Stomach (tissue), 19 donors: ENCODE measurements at places on chromosomes 3 and 15. TPM values are rescaled to one million over a fixed set of nuclear protein-coding genes. Genes with fewer than 3 reads are reported as not detected.
A peak's percentile ranks its signal among the peaks of the same experiment; 100 is the strongest.

DNA sequence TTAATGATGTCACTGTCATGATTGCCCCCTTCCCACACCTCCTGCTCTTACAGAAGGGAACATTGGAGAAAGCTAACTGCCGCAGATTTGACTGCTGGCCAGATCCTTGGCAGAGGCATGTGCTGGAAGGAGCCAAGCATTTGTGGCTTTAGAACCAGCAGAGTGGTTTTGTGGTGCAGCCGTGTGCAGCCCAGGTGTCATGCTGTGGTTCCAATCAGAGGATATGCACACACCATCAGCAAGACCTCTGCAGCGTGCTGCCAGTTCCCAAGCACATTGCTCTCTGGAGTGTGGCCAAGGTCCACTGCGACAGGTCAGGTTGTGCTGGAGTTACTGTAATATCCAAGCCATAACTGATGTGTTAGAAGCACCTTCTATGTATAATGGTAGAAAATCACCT, 61.6 kb downstream of the OTOL1 start:
- DNase-seq, result no peak
- H3K36me3 ChIP-seq, result no peaks in the 10 kb centered on the region
- H3K27me3 ChIP-seq, result no peaks in the 10 kb centered on the region
- no peak overlapping the region for H3K27ac ChIP-seq

GRCh38 chr3:189714991-189715961, 84.1 kb downstream of the TP63 start:
- no peaks in the 10 kb centered on the region for H3K36me3 ChIP-seq
- H3K4me3 ChIP-seq, result no peak overlapping the region
- H3K27ac ChIP-seq, result no peak overlapping the region
- H3K4me1 ChIP-seq, result peaks cover 6% of the 10 kb centered on the region

DNA sequence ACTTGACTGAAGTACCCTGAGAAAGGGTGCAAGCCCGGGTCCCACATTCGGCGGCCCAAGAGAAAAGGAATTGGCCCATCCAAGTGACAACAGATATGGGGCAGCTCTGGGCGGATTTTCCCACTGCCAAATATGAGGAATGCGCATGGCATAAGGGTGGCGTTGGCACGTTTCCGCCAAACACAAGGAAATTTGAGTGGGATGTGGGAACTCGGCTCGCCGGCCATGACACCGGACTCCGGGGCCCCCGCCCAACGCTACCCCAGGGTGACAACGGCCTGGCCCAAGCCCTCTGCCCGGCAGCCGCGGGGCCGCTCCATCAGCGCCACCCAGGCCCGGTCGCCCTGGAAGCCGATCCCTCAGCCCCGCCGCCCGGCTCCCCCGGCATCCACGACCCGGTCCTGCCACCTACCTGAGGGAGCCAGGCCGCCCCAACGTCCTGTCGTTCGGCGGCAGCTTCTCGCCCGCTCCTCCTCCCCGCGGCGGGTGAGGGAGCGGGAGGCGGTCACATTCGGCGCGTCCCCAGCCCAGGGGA, 449 bp downstream of the RAF1 start:
- peak overlapping the region; percentile 96 for H3K27ac ChIP-seq
- H3K27me3 ChIP-seq, result no peaks in the 10 kb centered on the region
- no peaks in the 10 kb centered on the region for H3K36me3 ChIP-seq
- peak overlapping the region; percentile 79 for H3K4me3 ChIP-seq

DNA sequence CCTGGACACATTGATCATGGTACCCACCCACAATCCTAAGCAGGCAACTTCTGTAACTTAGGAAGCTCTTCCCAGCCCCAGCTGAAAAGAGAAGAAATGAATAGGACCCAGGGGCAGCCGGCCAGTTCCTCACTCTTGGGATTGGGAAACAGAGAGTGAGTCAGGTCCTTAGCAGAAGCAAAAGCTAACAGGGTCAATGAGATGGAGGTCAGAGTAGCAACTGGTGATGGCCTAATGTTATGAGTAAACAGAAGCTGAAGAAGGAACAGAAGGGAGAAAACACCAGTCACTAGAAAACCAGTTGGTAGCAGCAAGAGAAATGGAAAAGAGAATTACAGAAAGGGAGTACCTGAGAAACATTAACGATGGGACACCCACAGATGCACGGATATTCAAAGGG, 20.0 kb downstream of the RIOX2 start:
- peak; percentile 32 for DNase-seq
- no peak overlapping the region for H3K4me3 ChIP-seq
- peak overlapping the region; percentile 58 for H3K27ac ChIP-seq
- peaks cover 82% of the 10 kb centered on the region for H3K36me3 ChIP-seq
- H3K27me3 ChIP-seq, result no peaks in the 10 kb centered on the region

DNA sequence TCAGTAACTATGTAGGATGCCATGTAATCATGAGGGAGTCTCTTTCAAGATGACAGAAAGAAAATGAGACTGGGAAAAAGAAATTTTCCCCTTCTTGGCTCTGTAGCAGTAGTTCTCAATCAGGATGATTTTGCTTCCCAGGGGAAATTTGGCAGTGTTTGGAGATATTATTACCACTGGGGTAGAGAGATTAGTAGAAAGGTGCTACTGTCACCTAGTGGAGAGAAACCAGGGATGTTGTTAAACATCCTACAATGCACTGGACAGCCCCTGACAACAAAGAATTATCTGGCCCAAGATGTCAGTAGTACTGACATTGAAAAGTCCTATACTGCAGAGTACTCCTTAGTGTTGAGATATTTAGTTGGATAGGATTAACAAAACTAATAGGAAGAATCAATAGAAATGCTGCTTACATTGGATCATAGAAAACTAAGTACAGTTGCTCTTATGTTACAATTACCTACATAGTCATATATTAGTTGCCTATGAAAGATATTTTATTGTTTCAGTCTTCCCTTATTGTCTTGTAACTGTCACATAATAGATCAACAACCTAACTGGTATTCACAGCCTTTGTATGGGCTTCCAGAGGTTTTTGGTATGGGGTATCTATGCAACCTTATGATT, 433.3 kb downstream of the RAP2B start:
- H3K27ac ChIP-seq, result no peak overlapping the region
- no peaks in the 10 kb centered on the region for H3K36me3 ChIP-seq
- peak; percentile 41 for DNase-seq
- H3K27me3 ChIP-seq, result no peaks in the 10 kb centered on the region

DNA sequence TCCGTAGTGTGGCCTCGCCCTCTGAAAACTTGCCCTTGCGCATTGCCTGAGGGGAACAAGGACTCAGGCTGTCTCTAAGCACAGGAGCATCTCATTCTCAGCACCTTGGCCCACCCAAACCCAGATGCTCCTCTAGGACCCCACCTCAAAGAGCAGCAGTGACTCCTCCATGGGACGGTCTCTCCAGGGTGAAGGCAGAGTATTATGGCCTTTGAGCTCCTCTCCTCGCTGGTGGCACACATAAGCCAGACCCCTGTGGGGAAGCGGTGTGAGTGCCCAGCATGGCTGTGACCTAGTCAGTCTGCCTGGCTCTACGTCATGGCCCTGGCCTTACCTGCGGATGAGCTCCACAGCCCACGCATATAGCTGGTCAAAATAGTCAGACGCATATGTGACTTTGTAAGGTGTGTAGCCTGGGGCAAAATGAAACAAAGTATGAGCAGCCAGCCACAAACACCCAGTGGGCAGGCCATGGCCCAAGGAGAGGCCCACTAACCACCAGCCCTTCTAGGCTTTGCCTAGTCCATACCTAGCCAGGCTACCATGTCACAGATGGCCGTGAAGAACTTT, 4.4 kb downstream of the QARS1 start:
- H3K27me3 ChIP-seq, result no peaks in the 10 kb centered on the region
- peaks cover 14% of the 10 kb centered on the region for H3K4me1 ChIP-seq
- no peak for DNase-seq

DNA sequence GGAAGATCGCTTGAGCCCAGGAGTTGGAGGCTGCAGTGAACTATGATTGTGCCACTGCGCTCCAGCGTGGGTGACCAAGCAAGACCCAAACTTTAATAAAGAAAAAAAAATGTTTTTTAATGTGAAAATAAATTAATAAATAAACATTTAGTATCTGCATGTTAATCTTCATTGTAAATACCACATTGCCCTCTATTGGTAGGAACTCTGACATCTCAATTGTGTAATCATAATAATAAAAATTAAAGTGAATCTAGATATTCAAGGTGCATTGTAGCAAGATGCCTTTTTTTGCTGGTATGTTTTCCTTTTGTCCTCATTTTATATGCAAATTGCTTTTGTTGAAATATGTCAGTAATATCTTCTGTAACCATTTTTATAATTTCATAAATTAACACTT, 95.0 kb upstream of the LIMD1 start:
- H3K36me3 ChIP-seq, result peaks cover 58% of the 10 kb centered on the region
- no peak for DNase-seq
- no peak overlapping the region for H3K27ac ChIP-seq
- no peaks in the 10 kb centered on the region for H3K4me1 ChIP-seq

- H3K36me3 ChIP-seq, result no peaks in the 10 kb centered on the region
- H3K4me3 ChIP-seq, result no peak overlapping the region
- no peaks in the 10 kb centered on the region for H3K4me1 ChIP-seq
- H3K27me3 ChIP-seq, result no peaks in the 10 kb centered on the region
These were observed 169.4 kb upstream of the ZNF385D start for GRCh38 chr3:21920421-21920861.

The IGSF11 gene
- not detected for total RNA-seq

The GOLGA8G gene
- total RNA-seq, result not detected

The PAQR5 gene
- total RNA-seq, result not detected

The GHSR gene
- total RNA-seq, result not detected

The PYGO1 gene
- 4.1 TPM for total RNA-seq

The STAG1 gene
- 89.9 TPM for total RNA-seq

The GRAMD2A gene
- total RNA-seq, result not detected
